ENCODE measurements at places on chromosomes 2 and 18. TPM values are rescaled to one million over a fixed set of nuclear protein-coding genes. Genes with fewer than 3 reads are reported as not detected.

GRCh38 chr2:195838002-195838401 is 181.0 kb downstream of the SLC39A10 start:
- no peak for DNase-seq

- no peak for DNase-seq
These were observed 4.0 kb downstream of the PTPN2 start for GRCh38 chr18:12879840-12880540.

DNA sequence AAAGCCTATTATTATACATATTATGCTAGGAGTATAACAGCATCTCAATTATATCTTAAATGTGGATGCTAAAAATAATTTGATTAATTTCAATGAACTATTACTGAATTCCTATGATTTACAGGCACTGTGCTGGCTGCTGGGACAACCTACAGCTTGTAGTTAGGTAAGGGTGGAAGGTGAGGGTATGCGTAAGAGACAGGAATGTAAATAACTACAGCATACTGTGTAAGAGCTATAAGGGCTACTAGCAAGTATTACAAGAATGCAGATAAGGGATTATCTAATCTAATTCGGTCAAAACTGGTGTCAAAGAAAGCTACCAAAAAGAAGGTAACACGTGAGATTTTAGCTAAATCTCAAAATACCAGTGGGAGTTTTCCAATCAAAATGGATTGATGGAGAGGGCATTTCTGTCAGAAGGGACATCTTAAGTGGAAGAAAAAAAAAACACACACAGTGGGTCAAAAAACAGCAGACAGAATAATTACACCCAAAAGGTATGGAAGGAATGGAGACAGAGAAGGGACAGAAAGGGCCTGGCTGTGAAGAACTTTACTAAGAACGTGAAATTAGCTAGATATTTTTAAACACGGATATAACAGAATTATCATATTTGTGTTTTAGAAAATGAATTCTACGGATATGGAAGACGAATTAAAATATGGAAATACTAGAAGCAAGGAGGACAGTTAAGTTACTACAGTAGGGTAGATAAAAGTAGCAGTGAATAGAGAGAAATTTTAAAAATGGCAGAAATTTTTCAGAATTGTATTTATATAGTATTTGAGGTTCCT is 47.1 kb downstream of the STRN start:
- DNase-seq: no peak

- no peak for DNase-seq
These were observed 817.8 kb upstream of the CNTNAP5 start for GRCh38 chr2:123207245-123207644.

Gene CREG2
- total RNA-seq: 0.05 TPM

DNA sequence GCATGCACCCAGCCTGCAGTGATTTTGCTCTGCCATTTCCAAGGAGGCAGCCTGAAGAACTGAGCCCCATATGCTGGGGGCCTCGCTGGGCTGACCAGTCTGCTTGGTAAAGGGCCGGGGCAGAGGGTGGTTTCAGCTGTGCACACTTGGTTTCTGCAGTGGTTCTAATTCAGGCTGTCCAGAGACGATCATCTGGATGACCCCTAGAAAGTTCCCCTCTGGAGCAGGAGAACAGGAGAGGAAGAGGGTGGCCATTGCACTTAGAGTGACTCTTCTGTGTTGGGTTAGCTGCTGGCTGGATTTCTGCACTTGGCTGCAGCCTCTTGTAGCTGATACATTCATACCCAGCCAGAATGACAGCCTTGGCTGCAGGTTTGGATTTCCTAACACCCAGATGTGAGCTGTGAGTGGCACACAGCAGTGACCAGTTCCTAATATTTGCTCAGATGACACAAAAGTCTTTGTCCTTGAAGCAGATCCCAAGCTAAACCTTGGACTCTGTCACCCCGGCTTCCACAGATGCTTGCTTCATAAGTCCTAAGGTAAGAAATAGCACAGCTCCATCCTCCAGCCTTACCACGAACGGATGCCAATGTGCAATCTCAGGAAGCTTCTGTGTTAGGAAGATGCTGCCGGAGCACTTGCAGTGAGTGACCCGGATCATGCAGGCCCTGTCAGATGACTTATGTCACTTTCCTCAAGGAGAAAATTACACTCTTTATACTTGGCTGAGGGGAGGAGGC is 105.6 kb downstream of the HNRNPLL start:
- no peak for DNase-seq

Gene FTCDNL1
- total RNA-seq: 2.1 TPM

- peak; percentile 73 for DNase-seq
These were observed 38.9 kb downstream of the CNGA3 start for GRCh38 chr2:98385050-98385699.

GRCh38 chr2:33577668-33578067 is 21.4 kb downstream of the FAM98A start:
- DNase-seq: no peak

DNA sequence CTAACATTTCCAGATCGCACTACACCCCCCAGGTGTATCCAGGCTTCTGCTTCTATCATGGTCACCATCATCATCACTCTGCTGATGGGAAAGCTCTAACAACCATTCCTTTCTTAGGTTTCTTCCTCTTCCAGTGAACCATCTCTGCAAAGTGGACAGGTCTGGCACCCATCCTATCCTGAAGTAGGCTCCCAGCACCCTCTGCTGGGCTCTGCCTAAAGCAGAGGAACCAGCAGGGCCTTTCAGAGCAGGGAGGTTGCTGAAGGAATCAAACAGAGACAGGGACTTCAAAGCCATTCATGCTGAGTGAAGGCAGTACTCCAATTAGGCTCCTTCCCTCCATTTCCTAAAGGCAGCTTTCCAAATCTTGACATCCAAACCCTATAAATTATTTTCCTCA is 27.2 kb upstream of the SATB2 start:
- no peak for DNase-seq

Gene CNDP1
- 0.09 TPM for total RNA-seq

GRCh38 chr18:62957885-62958472 is 242.6 kb downstream of the PHLPP1 start:
- no peak for DNase-seq

DNA sequence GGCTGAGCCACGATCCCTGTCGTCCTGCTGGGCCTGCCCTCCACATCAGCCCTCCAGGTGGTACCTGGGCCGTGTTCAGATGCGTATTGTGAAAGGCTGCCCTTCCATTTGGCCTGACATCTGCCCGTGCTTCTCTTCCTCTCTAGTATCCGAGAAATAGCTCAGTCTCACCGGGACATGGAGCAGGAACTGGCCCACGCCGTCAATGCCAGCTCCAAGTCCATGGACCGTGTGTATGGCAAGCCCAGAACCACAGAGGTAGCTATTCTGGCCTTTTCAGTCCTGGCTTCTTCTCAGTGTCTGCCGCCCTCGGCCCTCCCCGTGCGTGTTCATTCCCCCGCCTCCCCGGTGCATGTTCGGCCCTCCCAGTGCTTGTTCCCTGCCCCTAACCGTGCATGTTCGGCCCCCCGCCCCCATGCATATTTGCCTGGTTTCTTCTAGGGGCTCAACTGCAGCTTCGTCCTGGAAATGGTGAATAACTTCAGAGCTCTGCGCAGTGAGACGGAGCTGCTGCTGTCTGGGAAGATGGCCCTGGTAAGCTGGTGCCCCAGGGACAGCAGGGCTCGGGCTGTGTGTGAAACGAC is 104.3 kb downstream of the USP40 start:
- no peak for DNase-seq

DNA sequence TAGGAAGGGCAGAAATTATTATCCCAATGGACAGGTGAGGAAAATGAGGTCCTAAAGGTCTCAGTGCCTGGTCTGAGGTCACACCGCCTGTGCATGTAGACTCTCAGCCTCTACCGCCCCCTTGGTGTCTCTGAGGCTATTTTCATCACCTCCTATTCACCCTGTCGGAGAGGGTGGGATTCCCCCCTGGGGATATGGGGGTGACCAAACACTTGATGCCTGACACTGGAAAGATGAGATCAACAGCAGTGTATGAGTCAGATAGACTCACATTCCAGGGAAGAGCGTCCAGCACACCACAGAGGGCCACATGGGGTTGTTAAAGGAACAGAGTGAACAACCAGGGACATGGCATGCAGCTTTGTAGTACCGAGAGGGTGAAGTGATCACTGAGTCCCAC is 199.7 kb downstream of the SMAD2 start:
- no peak for DNase-seq

DNA sequence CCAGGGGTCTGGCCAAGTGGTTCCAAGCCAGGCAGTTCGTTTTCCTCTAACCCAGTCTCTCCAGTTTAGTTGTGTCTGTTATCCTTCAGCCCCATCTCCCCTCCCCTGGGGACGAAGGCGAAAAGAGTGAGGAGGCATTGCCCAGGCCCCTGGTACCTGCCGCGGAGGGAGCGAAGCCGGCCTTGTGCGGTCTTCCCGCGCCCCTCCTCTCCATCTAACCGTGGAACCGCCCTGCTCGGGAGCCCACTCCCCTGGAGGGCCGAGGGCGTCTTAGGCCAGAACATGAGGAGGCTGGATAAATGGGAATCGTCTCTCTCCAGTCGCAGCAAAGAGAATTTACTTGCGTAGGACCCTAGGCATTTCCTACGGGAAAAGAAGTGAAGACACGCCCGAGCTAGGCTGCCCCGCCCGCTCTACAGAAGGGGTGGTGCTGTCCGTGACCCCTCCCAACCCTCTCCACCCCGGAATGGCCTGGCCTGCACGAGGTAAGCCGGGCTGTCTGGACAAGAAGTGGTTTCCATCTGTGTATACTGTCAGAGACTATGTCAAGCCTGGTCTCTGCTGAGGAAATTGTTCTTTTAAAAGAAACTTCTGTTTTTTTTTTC is 156.2 kb downstream of the MIB1 start:
- no peak for DNase-seq

- no peak for DNase-seq
These were observed 467.3 kb downstream of the CMPK2 start for GRCh38 chr2:6398421-6398820.

DNA sequence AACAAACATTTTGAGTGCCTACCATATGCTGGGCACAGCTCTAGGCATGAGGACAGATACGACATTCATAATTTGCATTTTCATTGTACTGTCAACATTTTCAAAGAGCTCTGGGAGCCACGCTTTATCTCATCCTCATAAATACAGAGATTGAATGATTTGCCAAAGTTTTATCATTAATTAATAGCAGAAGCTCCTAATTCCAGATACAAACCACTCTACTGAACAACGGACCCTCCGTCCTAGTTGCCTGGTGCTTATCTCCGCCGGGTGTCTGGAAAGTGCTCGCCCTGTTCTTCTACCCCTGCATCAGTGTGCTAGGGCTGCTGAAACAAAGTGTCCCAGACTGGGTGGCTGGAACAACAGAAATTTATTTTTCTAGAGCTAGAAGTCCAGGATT is 23.8 kb downstream of the SERTAD2 start:
- DNase-seq: peak; percentile 21

DNA sequence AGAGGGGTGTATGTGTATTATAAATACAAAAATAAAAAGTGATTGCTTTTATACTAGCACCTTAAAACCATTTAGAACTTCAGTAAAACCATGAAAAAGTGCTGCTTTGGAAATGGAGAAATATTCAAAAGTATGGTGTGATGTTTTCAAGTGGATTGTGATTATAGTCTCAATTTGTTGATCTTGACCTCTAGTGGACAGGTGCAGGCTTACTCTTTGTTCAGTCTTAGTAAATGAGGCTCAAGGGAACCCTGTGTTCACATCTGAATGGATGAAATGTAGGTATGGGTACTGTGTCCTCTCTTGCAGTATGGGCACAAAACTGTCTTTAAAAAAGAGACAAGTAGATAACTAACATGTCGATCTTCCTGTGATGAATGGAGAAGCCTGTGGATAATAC is 145.8 kb downstream of the MCFD2 start:
- DNase-seq: no peak

Gene IL1B
- 1.0 TPM for total RNA-seq

Gene IL36A
- total RNA-seq: not detected

- no peak for DNase-seq
These were observed 11.5 kb downstream of the GNLY start for GRCh38 chr2:85705680-85706039.

GRCh38 chr2:170576296-170576695 is 138.8 kb upstream of the SP5 start:
- no peak for DNase-seq

DNA sequence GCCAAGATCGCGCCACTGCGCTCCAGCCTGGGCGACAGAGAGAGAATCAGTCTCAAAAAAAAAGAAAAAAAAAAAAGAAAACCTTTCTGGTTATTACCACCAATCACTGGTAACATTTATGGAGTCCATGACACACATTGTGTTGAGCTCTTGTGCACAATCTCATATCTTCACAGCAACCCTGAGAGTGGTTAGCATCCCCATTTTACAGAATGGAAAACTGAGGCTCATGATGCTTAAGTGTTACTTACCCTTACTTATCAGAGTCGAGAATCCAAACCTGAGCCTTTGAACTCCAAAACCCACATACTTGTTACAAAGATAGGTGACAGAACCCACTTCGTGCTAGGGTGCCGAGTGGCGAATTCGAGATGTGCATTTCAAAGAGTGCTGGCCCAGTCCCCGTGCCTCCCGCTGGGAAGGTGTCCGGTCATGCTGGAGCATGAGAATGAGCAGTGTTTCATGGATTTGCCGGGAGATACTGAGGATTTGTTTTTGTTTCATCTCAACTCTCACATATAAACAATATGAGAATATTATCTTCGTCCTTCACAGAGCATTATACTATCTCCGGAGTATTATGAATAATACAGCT is 50.9 kb downstream of the CYP27C1 start:
- DNase-seq: no peak

GRCh38 chr18:65363911-65364632 is 386.7 kb upstream of the CDH7 start:
- DNase-seq: no peak

DNA sequence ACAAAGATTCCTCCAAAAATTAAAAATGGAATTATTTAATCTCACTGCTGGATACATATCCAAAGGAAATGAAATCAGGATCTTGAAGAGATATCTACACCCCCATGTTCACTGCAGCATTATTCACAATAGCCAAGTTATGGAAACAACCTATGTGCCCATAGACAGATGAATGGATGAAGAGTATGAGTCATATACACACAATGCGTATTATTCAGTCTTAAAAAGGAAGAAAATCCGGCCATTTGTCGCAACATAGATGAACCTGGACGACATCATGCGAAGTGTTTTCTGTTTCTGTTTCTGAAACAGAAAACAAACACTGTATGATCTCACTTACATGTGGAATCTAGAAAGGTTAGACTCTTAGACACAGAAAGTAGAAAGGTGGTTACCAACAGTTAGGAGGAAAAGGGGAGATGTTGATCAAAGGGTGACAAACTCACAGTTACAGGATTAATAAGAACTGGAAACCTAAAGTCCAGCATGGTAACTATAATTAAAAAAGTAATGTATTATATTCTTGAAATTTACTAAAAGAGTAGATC is 87.8 kb upstream of the ERBB4 start:
- no peak for DNase-seq

DNA sequence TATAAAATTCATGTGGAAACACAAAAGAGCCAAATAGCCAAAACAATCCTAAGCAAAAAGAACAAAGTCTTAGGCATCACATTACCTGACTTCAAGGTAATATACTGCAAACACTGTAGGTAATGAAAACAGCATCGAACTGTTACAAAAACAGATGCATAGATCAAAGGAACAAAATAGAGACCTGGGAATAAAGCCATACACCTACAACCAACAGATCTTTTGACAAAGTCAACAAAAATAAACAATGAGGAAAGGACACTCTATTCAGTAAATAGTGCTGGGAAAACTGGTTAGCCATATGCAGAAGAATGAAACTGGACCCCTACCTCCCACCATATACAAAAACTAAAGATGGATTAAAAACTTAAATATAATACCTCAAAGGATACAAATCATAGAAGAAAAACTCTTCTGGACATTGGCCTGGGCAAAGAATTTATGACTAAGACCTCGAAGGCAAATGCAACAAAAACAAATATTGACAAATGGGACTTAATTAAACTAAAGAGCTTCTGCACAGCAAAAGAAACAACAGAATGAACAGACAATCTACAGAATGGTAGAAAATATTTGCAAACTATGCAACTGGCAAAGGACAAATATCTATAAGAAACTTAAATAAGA is 218.0 kb downstream of the PHLPP1 start:
- no peak for DNase-seq

Gene SUCLG1
- 149 TPM for total RNA-seq
